Bronchus fibroblast of lung (primary cell): ENCODE measurements at places on chromosomes 2 and 18. TPM values are rescaled to one million over a fixed set of nuclear protein-coding genes. Genes with fewer than 3 reads are reported as not detected.

LIMS3 gene
- total RNA-seq: 1.0 and 1.2 TPM in 2 replicates

NR4A2 gene
- 0.15 and 0.34 TPM in 2 replicates for total RNA-seq

CYP1B1 gene
- total RNA-seq: 81.6 and 86.6 TPM in 2 replicates

MARCHF4 gene
- 0.67 and 1.2 TPM in 2 replicates for total RNA-seq

TGFA gene
- total RNA-seq: not detected in 2 replicates

IL1A gene
- total RNA-seq: under 0.01 TPM in 1 of 2 replicates, not detected in the other

DLGAP1 gene
- 0.34 and 0.45 TPM in 2 replicates for total RNA-seq

R3HDM1 gene
- 10.3 and 11.1 TPM in 2 replicates for total RNA-seq

VIT gene
- not detected in 2 replicates for total RNA-seq

EPAS1 gene
- 13.2 and 23.0 TPM in 2 replicates for total RNA-seq

GCG gene
- total RNA-seq: not detected in 2 replicates
